ENCODE measurements at places on chromosomes 3 and 15. TPM values are rescaled to one million over a fixed set of nuclear protein-coding genes. Genes with fewer than 3 reads are reported as not detected.
A peak's percentile ranks its signal among the peaks of the same experiment; 100 is the strongest.

CAND2 gene
- 72.0 TPM for total RNA-seq

GOLGA6A gene
- total RNA-seq = not detected

FRMD5 gene
- 60.0 TPM for total RNA-seq

NSMCE3 gene
- total RNA-seq = 6.3 TPM

TEX55 gene
- not detected for total RNA-seq

KCNMB2 gene
- total RNA-seq = 1.5 TPM

ADIPOQ gene
- 14.7 TPM for total RNA-seq

CAMP gene
- total RNA-seq = not detected

ERC2 gene
- 0.22 TPM for total RNA-seq

GRAMD2A gene
- not detected for total RNA-seq

GRCh38 chr3:81744366-81744765 lies 17.1 kb downstream of the GBE1 start:
- peak; percentile 40 for DNase-seq

DNA sequence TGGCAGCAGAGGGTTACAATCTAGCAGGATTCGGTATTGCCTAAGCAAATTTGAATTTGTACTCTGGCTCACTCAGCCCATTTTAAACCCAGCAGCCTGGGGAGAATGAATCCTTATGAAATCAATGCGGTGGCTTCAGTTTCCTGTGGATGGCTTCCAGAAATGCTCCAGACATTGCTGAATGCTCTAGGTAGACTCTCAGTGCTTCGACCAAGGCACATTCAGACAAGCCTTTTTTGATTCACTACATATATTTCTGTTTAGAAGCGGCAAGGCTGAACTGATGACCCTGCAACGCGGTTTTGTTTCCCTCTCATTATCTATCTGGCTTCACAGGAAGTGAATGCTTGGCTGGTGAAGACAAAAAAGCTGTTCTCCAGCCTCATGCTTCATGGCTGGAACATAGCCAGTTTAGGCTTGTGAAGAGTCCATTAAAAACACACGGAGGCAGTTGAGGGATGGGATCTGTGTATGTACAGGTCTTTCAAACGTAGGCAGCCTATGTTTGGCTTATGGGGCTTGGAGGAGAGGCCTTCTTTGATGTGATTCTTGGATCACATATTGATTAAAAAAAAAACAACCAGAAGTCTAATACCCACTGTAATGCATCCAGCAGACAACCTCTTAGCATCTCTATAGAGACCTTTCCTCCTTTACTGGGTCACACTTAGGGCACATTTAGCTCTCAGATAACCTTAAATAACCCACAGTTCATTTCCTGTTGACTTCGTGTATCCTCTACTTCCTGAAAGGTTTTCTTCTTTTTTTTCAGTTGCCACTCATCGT lies 400.2 kb upstream of the TBL1XR1 start:
- DNase-seq = no peak

GRCh38 chr15:27353856-27354255 lies 382.9 kb downstream of the GABRG3 start:
- no peak for DNase-seq

GRCh38 chr3:146091397-146091796 lies 69.6 kb downstream of the PLOD2 start:
- DNase-seq = no peak

- DNase-seq = no peak
Observed at GRCh38 chr3:72682936-72683452, 165.3 kb downstream of the SHQ1 start.

GRCh38 chr3:56122911-56123310 lies 345.4 kb downstream of the ERC2 start:
- DNase-seq = no peak

DNA sequence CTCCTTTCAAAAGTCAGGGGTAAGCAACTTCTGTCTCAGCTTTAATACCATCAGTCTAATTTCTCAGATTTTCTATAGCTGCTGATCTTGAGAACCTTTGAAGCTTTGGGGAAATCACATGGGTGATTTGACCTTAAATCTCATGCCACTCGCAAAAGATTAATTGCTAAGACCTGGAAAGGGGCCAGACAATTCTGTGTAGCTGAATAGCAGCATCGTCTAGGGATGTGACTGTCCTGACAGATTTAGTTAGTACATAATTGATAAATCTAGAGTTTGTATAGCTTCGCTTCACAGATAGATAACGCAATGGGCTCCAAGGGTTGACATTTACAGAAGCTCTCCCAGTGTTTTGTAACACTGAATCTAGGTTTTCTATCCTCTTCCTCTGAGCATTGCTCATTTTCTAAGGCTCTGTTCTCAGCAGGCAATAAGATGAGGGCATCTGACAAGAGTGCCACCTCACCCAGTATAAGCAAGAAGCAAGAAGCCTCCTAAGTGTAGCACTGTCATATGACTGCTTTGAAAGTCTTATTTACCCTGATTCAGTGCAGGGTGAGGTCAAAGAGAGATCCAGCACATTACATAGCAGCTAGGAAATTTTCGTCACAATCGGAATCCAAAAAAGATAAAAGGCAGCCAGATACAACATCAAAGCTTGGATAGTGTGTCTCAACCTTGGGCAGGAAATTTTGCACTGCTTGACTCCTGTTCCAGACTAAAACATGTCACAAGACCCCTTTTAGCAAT lies 47.7 kb upstream of the DUT start:
- no peak for DNase-seq

DNA sequence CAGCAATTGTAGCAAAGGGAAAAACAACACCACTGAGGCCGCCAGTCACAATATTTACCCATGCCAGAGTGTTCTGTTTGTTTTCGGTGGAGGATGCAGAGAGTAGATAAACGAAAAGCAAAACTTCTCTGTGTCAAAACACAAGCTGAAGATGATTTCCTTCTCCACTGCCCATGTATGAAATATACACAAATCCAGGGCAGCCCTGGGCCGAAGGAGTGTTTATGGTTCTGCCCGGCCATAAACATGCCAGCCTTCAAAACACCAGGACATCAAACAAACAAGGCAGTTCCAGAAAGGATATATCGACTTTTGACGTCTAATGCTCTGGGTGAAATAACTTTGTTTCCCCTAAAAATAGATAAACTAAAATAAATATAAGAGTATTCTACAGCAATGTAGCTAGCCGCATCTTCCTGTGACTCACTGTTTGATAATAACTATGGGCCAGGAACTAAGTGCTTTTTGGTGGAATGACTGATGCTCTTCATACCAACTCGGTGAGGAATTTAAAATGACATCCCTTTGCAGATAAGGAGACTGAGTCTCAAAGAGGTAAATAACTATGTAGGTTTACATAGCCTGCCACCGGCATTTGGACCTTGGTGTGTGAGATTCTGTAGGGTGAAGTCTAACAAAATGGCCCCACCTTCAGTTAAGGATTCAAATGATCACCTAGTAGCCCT lies 82.8 kb downstream of the MAGI1 start:
- DNase-seq = no peak

GRCh38 chr15:90044916-90045371 lies 43.8 kb downstream of the ZNF710 start:
- no peak for DNase-seq

DNA sequence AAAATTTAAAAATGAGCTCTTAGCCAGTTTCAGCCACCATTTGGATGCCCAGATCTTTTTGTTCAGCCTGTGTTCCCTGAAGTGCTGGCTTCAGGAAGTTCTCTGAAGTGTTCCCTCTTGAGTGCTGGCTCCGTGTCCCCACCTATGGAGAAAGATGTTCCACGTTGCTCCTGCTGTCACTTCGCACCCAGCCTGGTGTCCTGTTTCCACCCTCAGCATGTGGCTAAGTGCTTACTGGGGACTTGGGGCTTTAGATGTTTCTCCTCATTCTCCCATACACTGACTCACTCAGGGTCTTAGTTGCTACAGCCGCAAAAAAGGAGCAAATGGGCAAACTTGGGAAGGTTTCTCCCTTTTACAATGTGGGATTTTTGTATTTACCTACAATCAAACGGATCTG lies 16.6 kb downstream of the CHCHD6 start:
- no peak for DNase-seq

DNA sequence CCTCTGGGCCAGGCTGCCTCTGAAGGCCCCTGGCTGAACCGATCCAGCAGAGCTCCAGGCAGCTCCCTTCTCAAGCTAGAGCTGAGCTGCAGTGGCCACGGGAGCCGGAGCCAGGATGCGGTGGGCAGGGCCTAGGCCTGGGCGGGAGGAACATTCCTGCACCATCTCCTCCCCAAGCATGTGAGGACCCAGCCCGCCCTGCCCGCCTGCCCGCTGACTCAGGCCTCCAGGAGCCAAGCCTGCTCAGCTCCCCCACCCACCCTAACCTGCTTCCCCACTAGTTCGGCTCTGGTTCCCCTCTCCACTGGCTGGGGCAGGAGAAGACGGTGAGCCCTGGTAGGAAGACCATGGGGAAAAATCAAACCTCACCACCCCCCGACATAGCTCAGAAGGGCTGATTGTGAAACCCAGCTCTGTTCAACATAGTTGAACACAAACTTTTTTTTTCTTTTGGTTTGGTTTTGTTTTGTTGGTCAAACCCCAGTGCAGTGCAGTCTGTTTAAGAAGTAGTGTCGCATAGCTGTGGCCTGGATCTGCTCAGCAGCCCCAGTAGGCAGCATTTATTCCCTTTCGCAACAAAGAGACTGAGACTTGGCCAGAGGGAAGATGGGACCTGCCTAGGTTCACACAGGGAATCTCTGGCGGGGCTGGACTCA lies 13.5 kb downstream of the SNX33 start:
- DNase-seq = peak; percentile 83

DNA sequence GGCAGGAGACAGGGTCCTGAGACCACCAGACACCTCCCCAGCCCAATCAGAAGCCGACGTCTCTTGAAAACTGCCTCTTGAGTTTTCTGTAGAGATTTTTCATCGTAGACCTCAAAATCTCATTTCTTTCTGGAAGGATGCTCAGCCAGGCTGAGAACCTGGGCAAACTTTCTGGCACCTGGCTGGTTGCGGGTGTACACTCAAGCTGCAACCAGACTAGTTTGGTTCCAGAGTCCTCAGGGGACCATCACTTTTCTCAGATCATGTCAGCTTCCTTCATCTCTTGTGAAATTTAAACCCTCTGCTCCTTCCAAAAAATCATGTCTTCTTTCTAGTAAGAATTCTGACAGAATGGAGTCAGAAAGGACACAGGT lies 45.1 kb downstream of the CMTM7 start:
- no peak for DNase-seq

DNA sequence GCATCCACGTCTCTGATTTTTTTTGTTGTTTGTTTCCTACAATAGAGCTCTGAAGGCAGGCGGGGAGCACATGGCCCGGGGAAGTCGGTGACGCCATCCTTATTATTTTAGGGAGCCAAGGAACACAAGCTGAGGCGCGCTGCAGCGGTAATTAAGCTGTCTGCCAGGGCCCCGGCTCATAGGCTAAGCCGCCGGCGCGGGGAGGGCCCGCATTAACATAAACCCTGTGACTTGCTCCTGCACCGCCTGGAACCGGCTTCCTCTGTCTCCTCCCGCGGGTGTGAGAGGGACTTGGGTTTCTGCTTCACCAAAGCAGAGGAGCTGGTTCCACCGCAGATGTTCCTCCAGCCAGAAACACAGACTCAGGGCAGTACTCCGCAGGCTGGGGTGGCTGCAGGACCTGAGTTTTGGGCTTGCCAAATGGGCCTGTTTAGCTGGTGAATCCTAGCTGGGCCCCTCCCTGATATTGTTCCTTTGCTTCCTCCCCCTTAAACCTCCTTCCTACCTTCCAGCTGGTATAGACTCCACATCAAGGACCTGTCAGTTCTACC lies 25.3 kb downstream of the ANP32A start:
- peak; percentile 87 for DNase-seq

DNA sequence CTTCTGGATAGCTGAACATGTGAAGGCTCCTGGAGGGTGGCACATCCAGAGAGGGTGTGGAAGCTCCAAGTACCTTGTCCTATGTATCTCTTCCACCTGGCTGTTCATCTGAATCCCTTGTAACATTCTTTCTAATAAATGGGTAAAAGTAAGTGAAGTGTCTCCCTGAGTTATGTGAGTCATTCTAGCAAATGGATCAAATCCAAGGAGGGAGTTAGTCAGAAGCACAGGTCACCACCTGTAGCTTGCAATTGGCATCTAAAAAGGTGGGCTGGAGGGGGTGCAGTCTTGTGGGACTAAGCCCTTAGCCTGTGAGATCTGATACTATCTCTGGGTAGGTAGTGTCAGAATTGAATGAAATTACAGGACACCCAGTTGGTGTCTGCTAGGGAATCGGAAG lies 71.0 kb downstream of the WWTR1 start:
- DNase-seq = no peak

DNA sequence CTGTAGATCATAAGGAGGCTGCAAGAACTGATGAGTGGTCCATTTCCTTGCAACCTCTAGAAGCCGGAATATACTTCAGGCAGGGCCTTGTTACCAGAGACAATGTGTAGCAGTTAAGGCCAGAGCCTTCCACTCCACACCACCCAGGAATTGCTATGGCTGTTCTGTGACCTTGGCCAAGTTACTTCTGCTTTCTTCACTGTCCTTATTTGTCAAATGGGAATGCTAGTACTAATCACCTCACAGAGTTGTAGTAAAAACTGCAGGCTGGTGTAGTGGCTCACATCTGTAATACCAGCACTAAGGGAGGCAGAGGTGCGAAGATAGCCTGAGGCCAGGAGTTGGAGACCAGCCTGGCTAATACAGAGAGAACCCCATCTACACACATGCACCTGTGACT lies 28.7 kb upstream of the RPN1 start:
- DNase-seq = no peak

DNA sequence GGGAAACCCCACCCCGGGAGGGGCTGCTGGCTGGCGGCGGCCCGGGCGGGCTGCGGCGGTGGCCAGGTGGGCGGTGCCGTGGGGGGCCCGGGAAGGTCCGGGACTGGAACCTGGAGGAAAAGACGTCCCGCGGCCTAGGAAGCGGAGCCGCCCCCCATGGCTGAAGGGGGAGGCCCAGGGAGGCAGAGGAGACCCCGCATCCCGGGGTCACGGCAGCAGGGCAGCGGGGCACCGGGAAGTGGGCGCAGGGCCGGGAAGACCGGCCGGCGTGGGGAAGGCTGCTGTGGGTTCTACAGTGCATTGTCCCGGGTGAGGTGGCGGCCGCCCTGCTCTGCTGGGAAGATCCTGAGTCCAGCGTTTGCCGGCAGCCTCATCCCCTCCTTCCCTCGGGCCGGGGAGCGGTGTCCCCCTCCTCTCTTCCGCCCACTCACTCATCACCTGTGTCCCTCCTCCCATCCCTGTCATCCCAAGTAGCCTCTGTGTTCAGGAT lies 525 bp upstream of the FSTL1 start:
- DNase-seq = no peak

DNA sequence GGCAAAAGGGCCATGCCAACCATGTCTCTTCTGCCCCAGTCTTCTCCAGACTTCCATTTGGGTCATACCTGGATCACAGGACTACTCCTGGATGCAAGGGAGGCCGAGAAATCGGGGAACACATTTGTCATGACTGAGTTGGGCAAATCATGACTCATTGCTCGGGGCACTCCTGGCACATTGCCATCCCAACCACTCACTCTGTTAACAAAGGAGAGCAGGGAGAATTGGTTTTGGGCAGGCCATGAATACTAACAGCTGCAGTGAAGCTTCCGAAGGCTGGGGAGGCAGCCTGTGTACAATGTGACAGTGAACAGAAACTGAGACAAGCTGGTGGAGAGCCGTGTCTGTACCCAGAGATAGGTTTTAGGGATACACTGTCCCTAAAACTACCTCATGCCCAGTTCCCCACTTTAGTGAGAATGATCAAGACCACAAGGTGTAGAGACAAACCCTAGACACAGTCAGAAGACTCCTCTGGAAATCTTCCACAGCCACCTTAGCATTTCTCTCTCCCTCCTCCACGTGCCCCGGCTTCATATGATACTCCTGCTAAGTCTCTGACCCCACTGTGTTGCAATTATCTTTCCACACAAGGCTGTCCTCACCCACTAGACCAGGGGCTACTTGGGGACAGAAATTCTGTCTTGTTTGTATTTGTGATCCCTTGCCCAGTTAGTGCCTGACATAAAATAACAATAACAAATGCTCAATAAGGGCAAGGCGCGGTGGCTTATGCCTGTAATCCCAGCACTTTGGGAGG lies 10.5 kb upstream of the BUB1B start:
- DNase-seq = no peak
